ENCODE measurements at places on chromosomes 16 and 17. TPM values are rescaled to one million over a fixed set of nuclear protein-coding genes. Genes with fewer than 3 reads are reported as not detected.

The ORAI3 gene
- total RNA-seq = 18.3 TPM

The ASGR2 gene
- total RNA-seq = not detected

The HP gene
- total RNA-seq = not detected

The KRT36 gene
- total RNA-seq = not detected

The ATP2A1 gene
- 4.4 TPM for total RNA-seq

The ATP2C2 gene
- total RNA-seq = not detected

The GDPD3 gene
- 5.2 TPM for total RNA-seq

The SLC52A1 gene
- total RNA-seq = not detected

The CHST4 gene
- total RNA-seq = 0.28 TPM

The SLC6A2 gene
- total RNA-seq = not detected

The ANKS4B gene
- total RNA-seq = not detected

The SYNGR3 gene
- 12.0 TPM for total RNA-seq

The LYRM9 gene
- total RNA-seq = 1.9 TPM

The MYH1 gene
- not detected for total RNA-seq

The TMC8 gene
- 219 TPM for total RNA-seq

The NLRC5 gene
- total RNA-seq = 305 TPM

The GCGR gene
- total RNA-seq = not detected

The FLOT2 gene
- total RNA-seq = 122 TPM

The PRR29 gene
- total RNA-seq = 0.29 TPM

The KRTAP4-16 gene
- total RNA-seq = not detected

The MT3 gene
- not detected for total RNA-seq

The TRAPPC1 gene
- total RNA-seq = 150 TPM

The USH1G gene
- total RNA-seq = not detected

The PRSS36 gene
- total RNA-seq = 1.0 TPM

The TMIGD1 gene
- total RNA-seq = not detected

The CASKIN1 gene
- 0.06 TPM for total RNA-seq

The ITGAX gene
- total RNA-seq = not detected

The CNEP1R1 gene
- total RNA-seq = 24.1 TPM

The BMERB1 gene
- total RNA-seq = not detected

The MIF4GD gene
- total RNA-seq = 132 TPM

The RNU2-1 gene
- total RNA-seq = 7,340 TPM

All from OCI-LY7 (cell line).